ENCODE measurements at places on chromosomes 7 and 10. TPM values are rescaled to one million over a fixed set of nuclear protein-coding genes. Genes with fewer than 3 reads are reported as not detected.
A peak's percentile ranks its signal among the peaks of the same experiment; 100 is the strongest.

GRCh38 chr10:44756216-44756615, 154.9 kb upstream of the TMEM72 start:
- peak; percentile 74 for DNase-seq

DNA sequence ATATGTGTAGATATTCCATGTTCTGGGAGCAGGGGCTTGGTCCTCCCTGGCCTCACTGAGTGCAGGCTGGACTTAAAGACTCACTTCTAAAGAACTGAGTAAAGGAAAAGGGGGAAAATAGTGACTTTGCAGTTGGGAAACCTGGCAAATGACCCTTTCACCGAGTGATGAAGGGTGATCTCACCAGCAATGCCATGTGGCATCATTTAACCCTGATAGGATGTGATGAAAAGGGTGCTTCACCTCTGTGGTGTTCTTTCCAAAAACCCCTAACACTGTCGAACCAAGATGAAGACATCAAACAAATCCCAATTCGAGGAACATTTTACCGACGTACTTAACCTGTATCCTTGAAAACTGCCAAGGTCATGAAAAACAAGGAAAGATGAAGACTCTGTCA, 71.9 kb downstream of the AOAH start:
- DNase-seq = peak; percentile 31

DNA sequence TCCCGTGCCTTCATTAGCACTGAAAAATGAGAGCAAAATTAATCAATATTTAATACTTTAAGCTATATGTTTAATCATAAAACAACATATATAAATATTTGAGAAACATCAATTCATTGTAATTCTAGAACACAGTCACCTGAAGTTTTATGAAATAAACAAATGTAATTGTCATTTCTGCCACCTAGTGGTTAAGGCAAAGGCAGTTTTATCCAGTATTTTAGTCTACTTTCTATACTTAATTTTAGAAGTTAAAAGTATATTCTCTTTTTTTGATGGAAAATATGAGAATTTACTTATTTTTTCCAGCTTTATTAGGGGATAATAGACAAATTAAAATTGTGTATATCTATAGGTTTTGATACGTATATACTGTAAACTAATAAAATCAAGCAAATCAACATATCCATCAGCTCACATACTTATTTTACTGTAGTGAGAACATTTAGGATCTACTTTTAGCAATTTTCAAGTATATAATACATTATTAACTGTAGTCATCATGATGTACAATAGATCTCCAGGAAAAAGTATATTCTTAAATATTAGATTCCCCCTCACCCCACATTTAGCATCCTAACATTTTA, 16.9 kb downstream of the PCGF6 start:
- no peak for DNase-seq

Gene HOXA3
- 4.6 TPM for total RNA-seq

DNA sequence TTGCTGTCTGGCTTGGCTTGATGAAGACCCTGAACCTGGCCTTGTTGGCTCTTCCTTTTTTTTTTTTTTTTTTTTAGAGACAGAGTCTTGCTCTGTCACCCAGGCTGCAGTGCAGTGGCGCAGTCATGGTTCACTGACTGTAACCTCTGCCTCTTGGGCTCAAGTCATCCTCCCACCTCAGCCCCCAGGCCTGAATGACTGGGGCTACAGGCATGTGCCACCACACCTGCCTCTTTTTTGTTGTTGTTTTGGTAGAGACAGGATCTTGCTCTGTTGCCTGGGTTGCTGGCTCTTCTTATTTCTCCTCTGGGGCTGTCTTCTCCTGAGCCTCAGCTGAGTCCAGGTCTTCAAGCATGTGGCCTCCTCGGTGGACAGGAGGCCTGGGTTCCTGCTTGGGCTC, 44.7 kb downstream of the PRF1 start:
- DNase-seq = no peak

Gene KLF14
- total RNA-seq = not detected

- DNase-seq = no peak
These were observed 786.0 kb downstream of the NRG3 start for GRCh38 chr10:82660986-82661385.

- DNase-seq = peak; percentile 33
These were observed 207.7 kb downstream of the ZEB1 start for GRCh38 chr10:31526681-31527080.

Gene COBL
- 0.46 TPM for total RNA-seq

Gene FAM25C
- total RNA-seq = not detected

DNA sequence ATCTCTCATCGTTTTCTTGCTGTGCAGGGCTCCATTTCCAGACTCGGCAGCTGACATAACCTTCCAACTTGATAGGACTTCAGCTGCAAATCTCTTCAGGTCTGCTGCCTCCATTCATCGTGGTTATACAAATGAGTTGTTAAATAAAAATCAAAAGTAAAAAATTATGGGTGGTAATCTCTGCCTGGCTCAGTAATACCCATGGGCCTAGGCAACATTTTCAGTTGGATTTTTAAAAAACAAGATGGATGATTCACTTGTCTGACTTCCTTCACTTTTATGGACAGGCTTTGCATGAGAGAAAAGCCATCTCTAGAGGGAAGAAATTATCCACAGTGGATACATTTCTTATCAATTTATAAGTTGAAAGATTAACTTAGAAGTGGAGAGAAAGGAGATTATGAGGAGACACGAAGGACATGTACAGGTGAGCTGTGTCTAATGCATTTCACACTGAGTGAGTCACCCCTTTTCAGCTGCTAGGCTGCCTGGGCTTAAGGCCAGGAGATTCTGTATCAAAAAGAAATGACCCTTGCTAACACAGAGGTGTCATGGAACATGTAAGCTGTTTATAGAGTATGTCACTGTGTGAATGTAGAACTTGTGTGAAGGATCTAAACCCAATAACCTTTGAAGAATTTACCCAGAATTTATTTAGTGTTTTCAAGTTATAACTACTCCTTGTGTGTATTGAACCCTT, 495.1 kb downstream of the AUTS2 start:
- peak; percentile 74 for DNase-seq

Gene ZNF248
- 5.4 TPM for total RNA-seq

- DNase-seq = peak; percentile 32
These were observed 669 bp downstream of the PI4K2A start for GRCh38 chr10:97640868-97641811.

Gene PAX2
- not detected for total RNA-seq

Gene LRRC4
- 0.38 TPM for total RNA-seq

- DNase-seq = no peak
These were observed 63.1 kb downstream of the PRR15 start for GRCh38 chr7:29626730-29627129.

All from LHCN-M2 (cell line).